HS-27A (cell line): ENCODE measurements at places on chromosomes 1 and 21.

DNA sequence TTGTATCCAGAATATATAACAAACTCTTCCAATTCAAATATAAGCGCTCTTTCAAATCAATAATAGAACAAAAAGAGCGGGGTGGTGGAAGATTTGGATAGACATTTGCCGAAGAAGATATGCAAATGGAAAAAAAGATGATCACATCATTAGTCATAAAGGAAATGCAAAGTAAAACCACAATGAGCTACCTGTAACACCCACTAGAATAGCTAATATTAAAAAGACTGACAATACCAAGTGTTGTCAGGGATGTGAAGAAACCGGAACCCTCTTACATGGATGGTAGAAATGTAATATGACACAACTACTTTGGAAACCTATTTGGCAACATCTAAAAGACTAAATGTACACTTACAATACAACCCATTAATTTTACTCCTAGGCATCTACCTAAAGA lies 5.7 kb upstream of the TRAF5 start:
- DNase-seq = no peak

GRCh38 chr1:230103306-230104173 lies 36.5 kb downstream of the GALNT2 start:
- DNase-seq = no peak

- no peak for DNase-seq
Measured at GRCh38 chr1:55844322-55844721, 629.2 kb upstream of the USP24 start.

- DNase-seq = no peak
Measured at GRCh38 chr1:117008656-117009055, 7.1 kb downstream of the CD101 start.

GRCh38 chr1:79375352-79375751 lies 368.8 kb upstream of the ADGRL4 start:
- no peak for DNase-seq

DNA sequence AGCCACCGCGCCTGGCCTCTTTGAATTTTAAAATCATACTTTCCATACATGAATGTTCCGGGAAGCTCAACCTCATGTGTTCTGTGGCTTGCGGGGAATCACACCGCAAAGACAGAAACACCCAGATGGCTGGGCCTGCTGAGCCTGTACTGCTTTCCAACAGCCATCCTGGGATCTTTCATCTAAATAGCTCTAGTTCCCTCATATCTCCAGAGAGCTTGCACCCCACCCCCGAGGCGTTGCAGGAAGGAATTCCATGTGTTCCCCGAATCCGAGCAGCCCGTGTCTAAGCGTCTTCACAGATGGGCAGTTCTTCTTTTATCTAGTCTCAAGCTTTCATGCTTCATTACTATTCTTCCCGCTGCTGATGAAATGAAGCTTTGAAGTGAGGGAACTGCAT lies 66.4 kb downstream of the IGSF21 start:
- no peak for DNase-seq

GRCh38 chr1:18651713-18652112 lies 21.1 kb downstream of the PAX7 start:
- no peak for DNase-seq

GRCh38 chr21:42367367-42368165 lies 1.2 kb upstream of the TFF1 start:
- DNase-seq = no peak

GRCh38 chr1:91679446-91679845 lies 178.8 kb downstream of the CDC7 start:
- no peak for DNase-seq

GRCh38 chr1:66521721-66522365 lies 12.1 kb upstream of the SGIP1 start:
- DNase-seq = no peak

DNA sequence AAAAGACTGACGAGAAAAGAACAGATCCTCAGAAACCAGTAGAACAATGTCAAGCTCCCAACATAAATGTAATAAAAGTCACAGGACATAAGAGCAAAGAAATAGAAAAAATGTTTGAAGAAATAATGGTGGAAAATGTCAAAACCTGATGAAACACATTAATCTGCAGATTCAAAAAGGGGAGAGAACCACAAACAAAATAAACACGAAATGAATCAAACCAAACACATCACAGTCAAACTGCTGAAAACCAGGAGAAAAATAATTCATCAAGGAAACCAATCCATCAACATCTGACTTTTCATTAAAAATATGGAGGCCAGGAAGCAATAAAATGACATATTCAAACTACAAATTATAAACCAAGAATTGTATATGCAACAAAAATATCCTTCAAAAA lies 31.9 kb downstream of the TRIM33 start:
- DNase-seq = no peak

DNA sequence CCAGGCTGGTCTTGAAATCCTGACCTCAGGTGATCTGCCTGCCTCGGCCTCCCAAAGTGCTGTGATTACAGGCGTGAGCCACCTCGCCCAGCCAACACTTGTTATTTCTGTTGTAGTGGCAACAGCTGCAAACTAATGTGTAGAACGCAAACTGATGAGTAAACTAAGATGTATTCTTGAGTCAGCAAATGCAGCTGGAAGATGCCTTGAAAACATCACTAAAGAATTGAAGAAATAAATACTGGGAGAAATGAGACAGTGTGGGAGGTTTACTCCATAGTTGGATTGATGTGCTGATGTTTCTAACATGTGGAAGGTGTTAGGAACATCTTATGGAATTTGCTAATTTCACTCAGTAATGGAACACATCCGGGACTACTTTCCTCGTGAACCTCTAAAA lies 61.3 kb upstream of the KCNE2 start:
- DNase-seq = no peak

- no peak for DNase-seq
Measured at GRCh38 chr1:209673631-209674417, 1.4 kb upstream of the G0S2 start.

- no peak for DNase-seq
Measured at GRCh38 chr1:4494027-4494426, 160.4 kb upstream of the AJAP1 start.

GRCh38 chr1:47712596-47713299 lies 274.9 kb downstream of the FOXD2 start:
- DNase-seq = no peak

GRCh38 chr1:7159116-7159781 lies 374.0 kb downstream of the CAMTA1 start:
- no peak for DNase-seq

DNA sequence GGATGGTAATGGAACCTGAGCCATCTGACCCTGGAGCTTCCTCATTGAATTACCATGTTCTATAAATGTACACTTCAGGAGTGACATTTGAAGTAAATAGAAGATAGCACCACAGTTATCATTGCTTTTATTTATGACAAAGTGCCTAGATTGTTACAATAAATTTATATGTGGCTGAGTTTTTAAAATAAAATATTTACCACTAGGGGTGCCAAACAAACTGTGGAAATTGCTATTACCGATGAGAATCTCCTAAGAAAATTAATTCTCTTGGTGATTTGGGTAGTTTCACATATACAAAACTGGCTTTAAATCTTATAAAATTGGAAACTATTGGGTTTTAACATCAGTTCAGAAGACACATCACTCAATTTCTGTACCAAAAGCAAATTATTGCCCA lies 1.4 kb upstream of the TNR start:
- no peak for DNase-seq

DNA sequence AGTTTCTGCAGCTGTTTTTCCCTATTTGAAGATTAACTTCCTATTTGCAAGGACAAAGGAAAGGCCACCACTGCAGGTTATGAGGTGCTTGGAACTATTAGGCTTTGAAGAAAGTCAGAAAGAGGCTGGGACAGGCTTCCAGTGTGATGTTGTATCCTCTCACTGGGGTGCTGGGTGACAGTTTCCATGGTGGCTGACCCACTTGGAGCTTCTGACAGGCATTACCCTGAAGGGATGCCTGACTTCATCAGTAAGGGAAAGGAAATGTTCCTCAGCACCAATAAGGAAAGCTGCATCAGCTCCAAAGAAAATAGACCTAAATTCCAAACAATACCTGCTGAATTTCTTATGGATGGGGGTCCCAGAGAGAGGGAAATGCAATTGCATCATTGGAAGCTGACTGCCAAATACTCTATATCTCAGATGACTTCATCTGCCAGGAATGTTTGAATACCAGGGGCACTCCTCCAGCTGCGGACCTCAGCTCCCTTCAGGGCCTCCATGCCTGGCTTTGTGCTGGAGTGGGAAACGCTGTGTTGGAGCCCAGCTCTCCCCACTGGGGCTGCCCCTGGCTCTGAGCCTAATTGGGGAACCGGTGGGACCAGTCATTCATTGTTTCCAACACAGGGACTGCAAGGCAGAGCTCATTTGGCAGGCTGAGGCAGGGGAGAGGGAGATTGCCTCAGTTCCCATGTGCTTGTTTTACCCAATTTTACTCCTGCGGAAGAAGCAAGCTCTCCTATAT lies 76.6 kb downstream of the RGL1 start:
- DNase-seq = peak; percentile 79

GRCh38 chr1:54463259-54464030 lies 57.3 kb upstream of the SSBP3 start:
- DNase-seq = no peak
